CD4-positive, alpha-beta T cell treated with Interleukin-4 for 4 hours (primary cell): ENCODE measurements at places on chromosomes 1 and 21.

DNA sequence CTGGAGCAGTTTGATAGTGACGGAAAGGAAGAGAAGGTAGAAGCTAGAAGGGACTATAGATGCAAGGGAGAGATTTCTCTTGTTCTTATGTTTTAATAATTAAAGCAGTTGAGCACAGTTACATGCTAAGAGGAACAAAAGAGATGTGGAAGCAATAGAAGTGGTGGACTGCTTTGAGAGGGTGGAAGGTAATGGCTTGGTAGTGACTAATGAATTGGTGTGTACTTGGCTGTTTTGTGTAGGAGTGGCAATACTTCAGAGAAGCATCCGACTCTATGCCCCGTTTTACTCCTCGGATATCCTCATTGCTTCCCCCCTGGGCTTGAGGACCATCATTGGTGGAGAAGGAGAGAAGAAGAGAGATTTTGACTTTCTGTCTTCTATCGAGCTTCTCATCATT lies 12.8 kb downstream of the UTP25 start:
- DNase-seq: no peak

GRCh38 chr1:201080135-201080534 lies 32.1 kb downstream of the CACNA1S start:
- DNase-seq: no peak

DNA sequence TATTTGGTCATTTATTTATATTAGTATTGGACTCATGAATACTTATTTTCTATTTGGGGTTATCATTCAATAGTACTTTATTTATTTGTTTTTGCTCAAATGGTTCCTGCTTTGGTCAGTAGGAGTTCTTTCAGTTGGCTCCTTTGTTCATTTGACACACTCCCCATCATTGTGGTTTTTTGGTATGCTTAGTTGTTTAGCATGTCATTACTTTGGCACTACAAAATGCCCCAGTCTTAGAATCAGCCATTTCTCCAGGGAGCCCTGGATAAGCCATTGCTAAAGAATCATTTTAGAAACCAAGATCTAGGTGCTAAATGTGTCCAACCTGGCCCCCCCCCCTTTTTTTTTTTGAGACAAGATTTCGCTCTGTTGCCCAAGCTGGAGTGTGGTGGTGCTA lies 61.7 kb upstream of the MRPS6 start:
- DNase-seq: no peak

DNA sequence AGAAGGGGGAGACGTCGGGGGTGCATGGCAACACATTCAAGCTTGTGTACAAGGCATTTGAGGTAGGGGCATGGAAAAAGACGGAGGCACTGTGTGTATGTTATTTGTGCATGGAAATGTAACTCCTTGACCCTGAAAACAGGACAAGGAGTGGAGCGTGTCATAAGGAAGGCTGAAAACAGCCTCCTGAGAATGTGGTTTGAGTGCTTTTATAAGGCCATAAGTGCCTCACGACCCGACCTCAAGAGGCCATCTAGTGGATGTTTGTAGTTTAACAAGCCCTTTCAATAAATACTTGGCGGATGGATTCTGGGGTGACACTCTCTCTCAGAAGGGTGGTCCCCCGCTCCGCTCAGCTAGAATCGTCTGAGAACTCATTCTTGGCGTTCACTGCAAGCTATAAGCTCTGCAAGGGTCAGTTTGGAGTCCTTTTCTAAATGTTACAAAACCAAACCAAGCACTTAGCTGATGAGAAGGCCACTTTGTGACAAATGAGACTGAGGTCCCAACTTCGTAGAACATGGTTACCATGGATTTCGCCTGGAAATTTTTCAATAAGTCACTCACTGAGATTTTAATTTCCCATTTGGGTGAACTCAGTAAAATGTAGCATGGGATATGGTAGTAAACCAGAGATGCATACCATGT lies 38.8 kb upstream of the CLCA4 start:
- peak; percentile 42 for DNase-seq

DNA sequence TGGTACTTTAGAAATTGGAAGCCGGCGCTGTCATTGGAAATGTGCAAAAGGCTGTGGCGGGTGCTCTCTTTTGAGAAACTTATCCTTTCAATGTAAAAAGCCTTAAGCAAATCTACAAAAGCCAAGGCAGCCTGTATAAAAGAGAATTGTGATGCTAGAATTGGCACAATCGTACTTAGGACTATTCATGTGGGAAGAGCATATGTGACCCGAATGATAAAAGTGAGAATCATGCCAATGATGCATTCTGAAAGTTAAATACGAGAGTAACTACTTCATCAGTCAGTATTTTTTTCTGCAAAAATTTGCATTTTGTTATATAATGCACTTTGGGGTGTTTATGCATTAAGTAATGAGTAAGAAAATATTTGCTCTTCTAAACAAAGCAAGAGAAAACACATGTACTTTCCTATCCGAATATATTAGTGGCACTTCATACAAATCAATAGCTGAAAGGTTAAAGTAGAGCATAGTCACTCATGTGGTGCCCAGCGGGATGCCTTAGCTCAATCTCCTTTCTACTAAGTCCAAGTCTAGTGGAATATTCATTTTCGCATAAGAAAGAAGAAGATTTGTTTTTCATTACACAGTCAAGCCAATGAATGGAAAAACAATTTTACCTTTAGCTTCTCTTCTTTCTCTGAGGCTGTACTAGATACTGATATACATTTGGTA lies 1256.6 kb upstream of the B3GALT2 start:
- DNase-seq: no peak

DNA sequence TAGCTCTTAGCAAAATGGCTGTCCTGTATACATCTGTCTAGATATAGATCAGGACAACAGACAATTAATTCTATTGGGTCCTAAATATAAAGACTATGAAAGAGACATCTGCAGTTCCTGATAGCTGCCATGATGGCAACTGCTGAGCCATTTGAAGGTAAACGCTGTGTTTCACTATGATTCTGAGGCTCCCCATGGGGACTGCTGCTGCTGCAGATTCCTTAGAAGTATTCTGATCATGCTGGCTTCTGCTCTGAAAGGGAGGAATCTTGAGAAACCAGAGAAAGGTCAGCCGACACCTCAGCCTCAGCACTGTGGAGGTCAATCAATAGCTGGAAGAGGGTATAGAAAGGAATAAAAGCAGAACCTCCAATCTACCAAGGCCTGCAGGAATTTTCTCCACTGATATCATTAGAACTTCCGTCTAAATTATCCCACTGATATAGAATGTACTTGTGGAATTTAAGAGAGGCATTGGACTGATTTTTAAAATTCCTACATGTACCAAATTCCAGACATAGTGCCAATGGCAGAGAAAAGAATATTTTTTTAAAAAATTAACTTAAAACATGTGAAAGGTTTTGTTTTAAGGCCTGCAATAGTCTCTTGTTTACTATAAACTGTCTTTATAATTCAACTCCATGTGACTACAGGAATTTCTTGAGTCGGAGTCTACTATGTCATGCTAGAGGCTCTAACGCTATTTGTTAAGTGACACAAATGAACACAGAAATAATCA lies 53.2 kb downstream of the DDAH1 start:
- DNase-seq: no peak

- no peak for DNase-seq
These were observed 270.7 kb downstream of the ASTN1 start for GRCh38 chr1:176893625-176894352.

DNA sequence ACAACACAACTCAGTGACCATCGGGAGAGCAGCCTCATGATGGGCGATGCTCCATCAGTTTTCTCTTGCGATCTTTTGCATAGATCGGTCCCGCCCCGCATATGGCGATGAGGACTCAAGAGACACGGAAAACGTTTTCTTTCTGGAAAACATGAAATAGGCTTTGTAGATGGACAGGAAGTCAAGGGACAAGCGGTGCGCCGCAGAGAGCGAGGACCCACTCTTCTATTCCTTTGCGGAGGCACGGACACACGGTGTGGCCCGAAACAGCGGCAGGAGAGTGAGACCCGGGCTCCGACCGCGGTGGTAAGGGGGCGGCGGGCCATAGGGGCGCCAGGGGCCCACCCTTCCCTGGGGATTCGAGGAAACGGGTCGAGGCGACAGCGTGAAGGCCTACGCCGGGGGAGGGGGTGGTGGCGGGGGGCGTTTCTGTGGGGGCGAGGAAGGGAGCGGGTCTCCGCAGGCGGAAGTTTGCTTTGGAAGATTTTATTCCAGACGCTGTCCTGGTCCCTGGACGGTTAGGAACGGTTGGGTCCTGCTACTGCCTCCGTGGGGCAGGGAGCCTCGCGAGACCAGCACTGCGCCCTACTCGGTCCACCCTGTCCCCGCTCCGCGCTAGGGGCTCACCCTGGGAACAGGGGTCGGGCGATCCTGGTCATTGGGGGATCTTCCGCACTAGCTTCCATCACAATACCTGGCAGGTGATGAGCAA lies 796 bp upstream of the TDRKH start:
- DNase-seq: no peak

DNA sequence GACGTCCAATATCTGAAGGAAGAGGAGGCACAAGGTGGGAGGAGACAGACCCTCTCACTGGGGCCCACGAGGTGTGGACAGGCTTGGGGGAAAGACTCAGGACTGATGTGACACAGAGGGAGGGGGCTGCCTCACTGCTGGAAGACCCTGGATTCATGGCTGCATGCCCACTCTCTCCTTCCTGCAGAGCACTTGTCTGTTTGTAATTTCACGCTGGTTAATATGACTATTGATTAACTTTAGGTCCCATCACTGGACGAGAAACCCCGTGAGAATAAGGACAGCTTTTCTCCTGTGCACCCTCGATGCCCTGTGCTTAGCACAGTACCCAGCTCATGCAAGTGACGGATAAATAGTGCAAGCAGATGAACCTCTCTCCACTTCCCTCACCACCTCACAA lies 35.1 kb downstream of the CACNA1S start:
- no peak for DNase-seq

GRCh38 chr1:153882296-153882912 lies 40.4 kb downstream of the GATAD2B start:
- DNase-seq: no peak
